ENCODE measurements at places on chromosomes 12 and 14.

- no peak overlapping the region for H3K27ac ChIP-seq
- H3K4me3 ChIP-seq: no peak overlapping the region
- DNase-seq: no peak
- H3K36me3 ChIP-seq: no peaks in the 10 kb centered on the region
- H3K27me3 ChIP-seq: no peaks in the 10 kb centered on the region
Observed at GRCh38 chr14:76090616-76091391, 60.9 kb upstream of the GPATCH2L start.

DNA sequence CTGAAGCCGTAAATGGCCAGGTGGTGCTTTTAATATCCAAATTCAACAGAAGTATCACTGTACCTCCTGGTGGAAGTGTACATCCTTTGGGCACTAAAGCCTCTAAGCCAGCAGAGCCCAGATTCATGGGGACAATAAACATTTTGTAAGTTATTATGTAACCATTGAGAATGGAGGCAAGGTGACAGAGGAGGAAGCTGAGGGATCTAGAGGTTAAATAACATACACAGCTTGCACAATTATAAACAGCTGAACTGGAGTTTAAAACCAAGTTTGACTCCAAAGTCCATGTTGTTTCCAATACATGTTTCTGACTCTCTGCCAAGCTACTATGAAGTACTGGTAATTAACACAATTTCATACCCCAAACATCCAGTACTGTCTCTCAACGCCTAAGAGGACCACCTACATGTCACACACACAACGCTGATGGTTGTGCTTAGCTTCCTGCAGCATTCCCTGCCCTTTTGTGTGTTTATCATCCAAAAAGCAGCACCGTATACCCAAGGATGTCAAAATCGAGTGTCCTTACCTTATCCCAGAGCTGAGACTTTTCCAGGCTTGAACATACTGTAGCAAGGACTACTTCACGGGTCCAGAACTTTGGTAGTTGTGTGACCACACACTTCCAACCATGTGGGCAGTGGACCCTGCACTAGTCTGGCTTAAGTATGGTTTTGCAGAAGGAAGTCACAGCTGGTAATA is 41.3 kb downstream of the EGLN3 start:
- H3K27ac ChIP-seq: no peak overlapping the region
- H3K36me3 ChIP-seq: no peaks in the 10 kb centered on the region
- H3K4me3 ChIP-seq: no peak overlapping the region
- no peaks in the 10 kb centered on the region for H3K27me3 ChIP-seq
- no peak for DNase-seq

DNA sequence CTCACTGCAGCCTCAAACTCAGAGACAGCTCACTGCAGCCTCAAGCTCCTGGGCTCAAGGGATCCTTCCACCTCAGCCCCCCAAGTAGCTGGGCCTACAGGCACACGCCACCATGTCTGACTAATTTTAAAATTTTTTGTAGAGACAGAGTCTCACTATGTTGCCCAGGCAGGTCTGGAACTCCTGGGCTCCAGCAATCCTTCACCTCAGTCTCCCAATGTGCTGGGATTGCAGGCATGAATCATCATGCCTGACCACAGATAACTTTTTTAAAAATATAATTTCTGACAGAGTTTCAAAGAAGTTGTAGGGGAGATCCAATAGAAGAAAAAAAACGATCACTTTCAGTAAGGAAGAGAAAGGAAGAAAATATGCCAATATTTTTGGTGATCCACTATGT is 189.7 kb upstream of the CDKN3 start:
- no peak for DNase-seq
- H3K4me3 ChIP-seq: no peak overlapping the region
- no peak overlapping the region for H3K27ac ChIP-seq
- no peaks in the 10 kb centered on the region for H3K36me3 ChIP-seq
- H3K4me1 ChIP-seq: no peaks in the 10 kb centered on the region

DNA sequence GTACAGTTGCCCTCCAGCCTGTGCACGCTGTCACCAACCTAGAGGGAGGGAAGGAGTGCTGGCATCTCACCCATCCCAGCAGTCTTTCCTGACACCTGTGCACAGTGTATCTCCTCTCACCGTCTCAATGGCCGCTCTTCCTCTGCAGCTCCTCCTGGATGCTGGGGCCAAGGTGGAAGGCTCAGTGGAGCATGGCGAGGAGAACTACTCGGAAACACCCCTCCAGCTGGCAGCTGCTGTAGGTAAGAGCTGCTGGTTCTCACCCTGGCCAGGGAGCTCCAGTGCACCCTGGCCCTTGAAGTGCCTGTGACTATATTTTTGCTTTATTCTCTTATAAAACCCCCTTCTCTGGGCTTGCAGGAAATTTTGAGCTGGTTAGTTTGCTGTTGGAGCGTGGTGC is 68.7 kb upstream of the PWP1 start:
- no peak overlapping the region for H3K27ac ChIP-seq
- no peaks in the 10 kb centered on the region for H3K4me1 ChIP-seq
- H3K4me3 ChIP-seq: no peak overlapping the region
- H3K36me3 ChIP-seq: no peaks in the 10 kb centered on the region
